ENCODE measurements at places on chromosomes 3 and 15. TPM values are rescaled to one million over a fixed set of nuclear protein-coding genes. Genes with fewer than 3 reads are reported as not detected.

DNA sequence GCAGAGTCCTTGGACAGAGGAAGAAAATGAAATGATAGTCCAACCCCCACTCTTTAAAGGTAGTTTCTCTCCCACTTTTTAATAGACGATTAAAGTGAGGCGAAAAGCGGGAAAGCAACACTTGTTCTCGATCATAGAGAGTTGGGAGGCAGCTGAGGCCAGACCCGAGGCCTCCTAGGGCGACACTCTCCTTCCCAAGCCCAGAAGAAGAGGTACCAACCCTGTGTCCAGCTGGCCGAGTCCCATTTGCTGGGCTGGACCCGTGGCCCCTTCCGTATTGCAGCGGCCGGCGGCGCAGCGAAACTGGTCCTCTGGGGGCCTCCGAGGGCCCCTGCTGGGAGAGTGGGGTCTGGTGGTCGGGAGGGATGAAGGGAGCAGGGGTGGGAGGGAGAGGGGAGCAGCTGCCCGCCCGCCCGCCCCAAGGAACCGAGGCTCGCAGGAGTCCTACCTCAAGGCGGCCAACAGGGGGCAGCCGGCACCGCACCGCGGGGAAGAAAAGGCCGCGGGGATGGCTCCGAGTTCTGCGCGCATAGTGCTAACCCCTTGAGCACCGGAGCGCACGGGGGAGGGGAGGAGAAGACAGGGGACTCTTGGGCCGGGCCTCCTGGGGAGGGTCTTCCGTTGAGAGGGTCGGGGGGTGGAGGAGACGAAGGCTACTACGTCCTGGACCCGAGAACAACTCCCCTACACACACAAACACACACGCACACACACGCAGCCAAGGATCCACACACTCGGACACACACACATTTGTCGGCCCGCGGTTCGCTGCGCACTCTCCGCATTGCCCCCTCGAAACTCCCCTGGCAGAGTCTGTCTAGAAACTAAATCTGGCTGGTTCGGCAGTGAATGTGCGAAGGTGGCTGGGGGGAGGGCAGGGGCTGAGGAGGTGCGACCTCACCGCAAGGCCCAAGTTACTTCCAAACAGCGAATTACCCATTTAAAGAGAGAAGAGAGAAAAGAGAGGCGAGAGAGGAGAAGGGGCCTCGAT, 2.0 kb downstream of the WNT5A start:
- peak; percentile 91 for DNase-seq

DNA sequence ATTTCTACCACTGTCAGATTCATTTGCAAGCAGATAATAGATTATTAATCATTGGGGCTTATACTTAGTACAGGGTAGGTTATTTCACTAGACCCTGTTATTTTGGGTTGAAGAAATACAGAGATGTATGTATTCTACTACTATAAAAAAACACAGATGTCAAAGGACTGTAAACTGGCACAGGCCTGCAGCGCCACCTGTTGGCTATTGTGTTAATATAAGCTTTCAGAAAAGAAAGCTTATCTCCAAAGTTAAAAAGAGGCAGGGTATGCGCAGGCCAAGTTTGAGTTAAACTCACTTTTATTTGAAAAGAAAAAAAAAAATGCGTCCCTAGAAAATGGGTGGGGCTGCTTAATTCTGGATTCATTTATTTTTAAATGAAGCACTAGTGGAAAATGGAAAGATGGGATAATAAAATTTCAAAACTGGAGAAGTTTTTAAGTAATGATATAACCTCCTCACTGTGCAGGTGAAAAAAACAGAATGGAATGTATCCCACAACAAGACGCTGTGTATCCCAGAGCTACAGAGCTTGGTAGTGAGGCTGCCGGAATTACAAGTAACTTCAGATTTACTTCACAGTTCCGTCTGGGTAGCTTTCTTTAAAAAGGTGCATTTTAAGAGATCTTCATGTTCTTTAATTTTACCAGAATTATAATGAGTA, 407.2 kb upstream of the TGFBR2 start:
- DNase-seq, result peak; percentile 85

Gene ATP13A5
- not detected for total RNA-seq

Gene ALDH1A3
- 71.2 TPM for total RNA-seq
